Pulmonary artery endothelial cell (primary cell): ENCODE measurements at places on chromosomes 16 and 17. TPM values are rescaled to one million over a fixed set of nuclear protein-coding genes. Genes with fewer than 3 reads are reported as not detected.

- DNase-seq = no peak
These were observed 3.3 kb downstream of the PGAP3 start for GRCh38 chr17:39684369-39685192.

DNA sequence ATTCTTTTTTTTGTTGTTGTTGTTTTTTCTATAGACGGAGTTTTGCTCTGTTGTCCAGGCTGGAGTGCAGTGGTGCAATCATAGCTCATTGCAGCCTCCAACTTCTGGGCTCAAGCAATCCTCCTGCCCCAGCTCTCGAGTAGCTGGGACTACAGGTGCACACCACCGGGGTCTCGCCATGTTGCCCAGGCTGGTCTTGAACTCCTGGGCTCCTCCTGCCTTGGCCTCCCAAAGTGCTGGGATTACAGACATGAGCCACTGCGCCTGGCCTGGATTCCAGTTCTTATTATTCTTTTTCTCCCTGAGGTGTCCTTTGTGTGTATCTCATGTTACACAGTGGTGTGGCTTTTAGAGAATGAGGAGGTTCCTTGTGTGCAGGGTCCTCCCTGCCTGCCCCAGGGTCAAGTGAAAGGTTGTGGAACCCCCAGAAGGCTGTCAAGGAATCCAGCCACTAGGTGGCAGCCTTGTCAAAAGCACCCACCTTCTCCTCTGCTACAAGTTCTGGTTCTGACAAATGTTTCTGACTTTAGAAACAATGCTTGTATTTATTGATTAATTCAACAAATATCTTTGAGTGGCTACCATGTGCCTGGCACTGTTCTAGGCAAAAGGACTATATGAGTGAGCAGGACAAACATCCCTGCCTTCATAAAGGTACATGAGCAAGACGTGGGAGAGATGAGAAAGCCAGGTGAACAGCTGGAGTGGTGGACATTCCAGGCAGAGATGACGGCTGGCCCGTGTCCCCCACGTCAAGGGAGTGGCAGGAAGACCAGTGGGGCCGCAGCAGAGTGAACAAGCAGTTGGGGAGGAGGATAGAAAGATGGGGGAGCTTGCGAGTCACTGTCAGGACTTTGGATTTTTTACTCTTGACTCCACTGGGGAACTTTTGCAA lies 112.4 kb downstream of the SPECC1 start:
- peak; percentile 5 for DNase-seq

DNA sequence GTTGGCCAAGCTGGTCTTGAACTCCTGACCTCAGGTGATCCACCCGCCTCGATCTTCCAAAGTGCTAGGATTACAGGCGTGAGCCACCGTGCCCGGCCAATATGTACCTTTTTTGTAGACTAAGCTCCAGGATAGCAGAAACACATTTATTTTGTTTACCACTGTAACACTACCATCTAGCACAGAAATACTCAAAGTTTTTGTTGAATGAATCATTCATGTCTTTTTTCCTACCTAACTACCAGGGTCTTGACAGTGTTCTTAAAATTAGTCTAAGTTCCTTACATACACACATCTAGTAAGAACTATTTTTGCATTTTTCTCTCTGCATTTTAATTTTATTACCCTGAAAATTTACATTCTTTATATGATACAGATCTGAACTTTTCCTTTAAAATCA lies 44.4 kb downstream of the AKAP10 start:
- DNase-seq = no peak

- no peak for DNase-seq
These were observed 8.4 kb downstream of the FOXK2 start for GRCh38 chr17:82527898-82528297.

DNA sequence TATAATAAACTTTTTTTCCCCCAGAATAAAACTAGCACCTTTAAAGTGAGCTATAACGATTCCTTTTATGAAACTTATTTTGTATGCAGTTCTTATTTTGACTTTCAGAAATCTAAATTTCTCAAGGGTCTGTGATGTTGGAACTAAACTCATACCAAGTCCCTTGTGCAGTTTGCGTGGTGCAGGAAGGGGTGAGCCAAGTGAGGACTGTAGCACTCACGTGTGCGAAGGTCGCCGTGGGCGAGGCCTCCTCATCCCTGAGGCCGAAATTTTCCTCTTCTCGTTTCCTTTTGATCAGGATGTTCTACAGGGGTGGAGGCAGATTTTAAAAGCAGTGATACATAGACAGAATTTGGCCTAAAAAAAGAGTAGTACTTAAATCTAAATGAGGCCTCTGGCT lies 73.7 kb downstream of the RPTOR start:
- no peak for DNase-seq

DNA sequence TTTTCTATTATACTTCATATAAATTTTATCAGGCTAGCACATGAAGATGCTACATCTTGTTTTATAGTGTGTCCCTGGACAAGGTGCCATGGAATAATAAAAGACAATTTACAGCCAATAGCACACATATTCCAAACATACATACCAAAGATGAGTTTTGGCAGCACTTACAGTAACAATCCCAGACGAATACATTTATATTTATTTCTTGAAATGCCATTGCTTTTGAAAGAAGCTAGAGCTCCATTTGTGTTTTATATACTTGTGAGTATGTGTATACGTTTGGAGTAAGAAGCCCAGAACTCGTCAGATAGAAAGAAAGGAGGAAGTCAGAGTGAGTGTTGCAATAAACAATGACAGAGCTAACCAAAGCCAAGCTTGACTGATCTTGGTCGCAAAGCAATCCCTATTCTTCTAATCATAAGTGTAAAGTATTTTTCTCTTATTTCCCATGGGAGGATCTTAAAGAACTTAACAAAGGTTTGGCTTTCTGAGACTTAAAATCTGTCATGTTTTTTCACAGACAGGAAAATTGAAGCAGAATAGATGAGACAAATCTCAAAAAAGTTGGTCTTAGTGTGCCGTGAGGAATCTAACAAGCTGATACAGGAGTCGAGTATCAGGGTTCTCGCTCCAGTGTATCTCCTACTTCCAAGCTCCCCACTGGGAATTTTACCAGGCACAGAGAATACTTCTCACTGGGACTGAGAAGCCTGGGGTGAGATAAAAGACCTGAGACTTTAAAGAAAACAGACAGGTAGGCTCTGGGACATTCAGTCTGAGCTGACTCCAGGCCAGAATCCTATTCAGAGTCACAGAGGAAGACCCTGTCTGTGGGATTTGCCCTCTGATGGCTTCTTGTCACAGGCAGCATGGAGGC lies 175.4 kb downstream of the AATF start:
- DNase-seq = no peak

- DNase-seq = no peak
These were observed 814 bp upstream of the RUNDC3A start for GRCh38 chr17:44307387-44308186.

- DNase-seq = no peak
These were observed 521 bp downstream of the C16orf87 start for GRCh38 chr16:46830417-46830901.

DNA sequence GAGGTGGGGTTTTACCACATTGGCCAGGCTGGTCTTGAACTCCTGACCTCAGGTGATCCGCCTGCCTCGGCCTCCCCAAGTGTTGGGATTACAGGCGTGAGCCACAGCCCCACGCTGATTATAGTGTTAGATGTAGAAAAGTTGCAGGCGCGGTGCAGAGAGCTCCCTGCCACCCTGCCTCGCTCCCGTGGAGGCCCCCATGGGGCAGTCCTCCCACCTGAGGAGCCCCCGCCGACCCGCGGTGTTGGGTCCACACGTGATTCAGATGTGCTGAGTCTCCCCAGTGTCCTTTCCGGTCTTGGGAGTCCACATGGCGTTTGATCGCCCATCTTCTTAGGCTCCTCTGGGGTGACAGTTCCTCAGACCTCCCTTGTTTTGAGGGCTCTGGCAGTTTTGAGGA lies 5.2 kb upstream of the RPL13 start:
- DNase-seq = no peak

- DNase-seq = peak; percentile 10
These were observed 147.0 kb downstream of the HS3ST4 start for GRCh38 chr16:25838724-25839186.

DNA sequence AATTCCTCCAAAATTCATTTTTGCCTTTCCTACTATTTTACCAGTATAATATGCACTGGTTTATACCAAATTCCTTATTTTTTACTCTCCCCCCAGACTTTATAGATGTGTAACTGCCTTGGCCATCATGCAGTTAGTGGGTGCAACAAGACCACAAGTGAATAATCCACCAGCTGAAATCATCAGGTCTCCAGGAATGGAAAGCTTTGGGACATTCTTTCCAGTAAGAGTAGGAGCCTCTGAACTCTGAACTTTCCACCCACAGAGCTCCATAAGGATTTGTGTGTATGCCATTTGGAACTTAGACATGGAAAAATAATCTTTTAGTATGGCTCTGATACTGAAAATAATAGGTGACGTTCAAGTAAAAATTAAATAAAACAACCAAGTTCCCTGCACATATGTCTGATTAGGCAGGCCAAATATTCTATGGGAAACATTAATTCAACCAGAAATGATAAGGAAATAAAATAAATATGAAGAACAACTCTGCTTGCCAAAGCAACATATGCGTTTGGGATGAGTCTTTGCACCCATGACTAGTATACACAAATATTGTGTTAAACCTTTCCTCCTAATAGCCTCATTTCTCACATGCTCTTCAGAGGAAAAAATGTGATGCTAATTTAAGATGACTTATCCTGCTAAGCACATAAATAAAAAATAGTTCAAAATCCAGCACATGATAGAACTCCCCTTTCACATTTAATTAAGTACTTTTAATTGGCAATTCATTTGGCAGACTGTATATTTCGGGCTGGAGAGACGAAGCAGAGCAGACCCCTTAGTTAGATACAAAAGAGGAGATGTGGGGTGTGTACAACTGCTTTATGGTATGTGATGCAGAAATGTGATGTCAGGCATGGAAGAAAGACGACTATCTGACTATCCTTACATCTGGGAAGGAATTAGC lies 11.6 kb upstream of the LYRM9 start:
- no peak for DNase-seq

GRCh38 chr17:19448341-19449268 lies 37.6 kb downstream of the RNF112 start:
- DNase-seq = peak; percentile 98

- no peak for DNase-seq
These were observed 24.8 kb downstream of the RPGRIP1L start for GRCh38 chr16:53678756-53679343.

DNA sequence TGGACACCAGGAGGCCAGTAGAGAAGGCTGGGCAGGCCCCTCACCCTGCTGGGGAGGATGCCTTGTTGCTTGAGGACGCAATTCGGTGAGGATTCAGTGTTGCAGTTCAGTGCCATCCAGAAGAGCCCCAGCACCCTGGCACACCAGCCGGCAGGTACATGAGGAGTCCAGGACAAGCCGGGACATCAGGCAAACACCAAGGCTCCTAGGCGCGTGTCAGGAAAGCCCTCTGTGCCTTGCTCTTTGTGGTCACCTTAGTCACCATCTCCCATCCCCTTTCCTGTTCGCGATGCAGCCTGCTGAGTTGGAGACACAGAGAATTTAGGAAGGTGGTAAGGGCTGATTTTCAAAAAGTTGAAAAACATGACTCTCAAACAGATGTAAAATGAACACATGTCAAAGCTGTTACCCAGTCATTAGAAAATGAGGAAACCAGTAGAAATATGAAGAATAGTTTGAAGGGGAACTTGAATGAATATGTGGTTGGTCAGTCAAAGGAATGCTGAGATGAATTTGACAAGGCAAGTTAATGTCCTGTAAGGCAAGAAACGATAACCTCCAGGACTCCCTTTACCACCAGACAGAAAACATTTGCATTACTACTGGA lies 2.3 kb upstream of the NCBP3 start:
- DNase-seq = no peak

- DNase-seq = no peak
These were observed 84.2 kb downstream of the ZFHX3 start for GRCh38 chr16:72963533-72964315.

DNA sequence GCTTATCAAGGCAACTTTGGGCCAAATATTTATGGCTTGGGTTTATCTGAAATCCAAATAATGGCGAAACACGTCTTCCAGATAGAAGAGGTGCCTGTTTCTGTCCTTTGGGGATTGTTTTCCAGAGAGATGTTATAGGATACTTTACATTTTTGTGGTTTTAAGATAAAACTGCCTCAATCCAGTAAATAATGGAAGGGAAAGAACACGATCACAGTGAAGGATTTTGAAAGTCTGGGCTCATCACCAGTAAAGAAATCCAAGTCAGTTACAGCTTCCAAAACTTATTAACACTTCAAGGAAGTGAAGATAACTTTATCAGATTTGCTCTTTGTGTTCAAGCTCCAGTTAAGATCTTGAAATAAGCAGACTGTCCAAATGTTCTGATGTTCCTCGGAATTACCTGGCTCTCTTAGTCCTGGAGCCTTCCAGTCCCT lies 30.1 kb downstream of the DNAH2 start:
- DNase-seq = no peak

- DNase-seq = no peak
These were observed 37.6 kb downstream of the HASPIN start for GRCh38 chr17:3761036-3761917.

DNA sequence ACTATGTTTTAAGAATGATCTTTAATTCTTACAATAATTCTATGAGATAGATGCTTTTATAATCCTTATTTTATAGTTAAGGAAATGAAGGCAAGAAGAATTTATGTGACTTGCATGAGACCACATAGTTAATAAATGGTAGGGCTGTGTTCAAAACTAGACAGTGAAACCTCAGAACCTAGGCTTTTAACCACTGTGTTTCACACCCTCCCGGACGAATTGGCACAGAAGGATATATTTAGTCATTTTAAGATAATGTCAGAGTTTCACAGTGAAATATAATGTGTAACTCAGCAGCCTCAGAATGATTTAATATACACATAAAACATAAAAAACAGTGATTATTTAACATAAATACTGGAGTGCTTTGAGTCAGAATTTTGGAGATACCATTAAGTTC lies 57.0 kb downstream of the NSRP1 start:
- no peak for DNase-seq

DNA sequence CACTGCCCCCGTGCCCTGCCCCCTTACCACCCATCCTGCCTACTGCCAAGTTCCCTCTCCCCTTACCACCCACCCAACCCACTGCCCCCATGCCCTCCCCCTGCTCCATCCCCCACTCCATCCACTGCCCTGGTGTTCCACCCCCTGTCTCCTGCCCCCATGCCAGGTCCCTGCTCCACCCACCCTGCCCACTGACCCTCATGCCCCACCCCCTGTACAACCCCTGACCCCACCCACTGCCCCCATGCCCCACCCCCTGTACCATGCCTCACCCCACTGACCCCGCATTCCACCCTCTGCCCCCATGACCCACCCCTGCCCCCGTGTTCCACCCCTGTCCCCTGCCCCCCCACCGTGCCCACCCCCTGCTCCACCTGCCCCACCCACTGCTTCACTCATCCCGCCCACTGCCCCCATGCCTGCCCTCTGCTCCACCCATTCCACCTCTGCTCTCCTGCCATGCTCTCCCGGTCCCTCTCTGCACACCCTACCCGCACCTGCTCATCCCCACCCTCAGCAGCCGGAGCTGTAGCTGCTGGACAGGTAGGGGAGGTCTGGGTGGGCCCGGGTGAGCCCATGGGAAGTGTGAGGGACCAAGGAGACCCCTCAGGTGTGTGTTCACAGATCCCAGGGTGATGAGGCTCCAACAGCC lies 7.4 kb upstream of the FN3KRP start:
- DNase-seq = no peak

Gene ASIC2
- under 0.01 and 0.04 TPM in 2 replicates for total RNA-seq

Gene CRHR1
- not detected in 2 replicates for total RNA-seq

Gene ALOX15B
- total RNA-seq = not detected in 2 replicates

Gene CYBA
- total RNA-seq = 20.8 and 34.5 TPM in 2 replicates

Gene ETV4
- total RNA-seq = 8.2 and 8.6 TPM in 2 replicates
